ENCODE measurements at places on chromosomes 1 and 21.

GRCh38 chr1:157878059-157878458 lies 36.5 kb upstream of the CD5L start:
- no peak for DNase-seq

GRCh38 chr1:192749349-192749748 lies 59.5 kb upstream of the RGS2 start:
- no peak for DNase-seq

GRCh38 chr1:224739303-224739996 lies 123.3 kb downstream of the CNIH3 start:
- no peak for DNase-seq

- DNase-seq = no peak
Observed at GRCh38 chr1:54297596-54298283, 97.8 kb downstream of the MRPL37 start.

DNA sequence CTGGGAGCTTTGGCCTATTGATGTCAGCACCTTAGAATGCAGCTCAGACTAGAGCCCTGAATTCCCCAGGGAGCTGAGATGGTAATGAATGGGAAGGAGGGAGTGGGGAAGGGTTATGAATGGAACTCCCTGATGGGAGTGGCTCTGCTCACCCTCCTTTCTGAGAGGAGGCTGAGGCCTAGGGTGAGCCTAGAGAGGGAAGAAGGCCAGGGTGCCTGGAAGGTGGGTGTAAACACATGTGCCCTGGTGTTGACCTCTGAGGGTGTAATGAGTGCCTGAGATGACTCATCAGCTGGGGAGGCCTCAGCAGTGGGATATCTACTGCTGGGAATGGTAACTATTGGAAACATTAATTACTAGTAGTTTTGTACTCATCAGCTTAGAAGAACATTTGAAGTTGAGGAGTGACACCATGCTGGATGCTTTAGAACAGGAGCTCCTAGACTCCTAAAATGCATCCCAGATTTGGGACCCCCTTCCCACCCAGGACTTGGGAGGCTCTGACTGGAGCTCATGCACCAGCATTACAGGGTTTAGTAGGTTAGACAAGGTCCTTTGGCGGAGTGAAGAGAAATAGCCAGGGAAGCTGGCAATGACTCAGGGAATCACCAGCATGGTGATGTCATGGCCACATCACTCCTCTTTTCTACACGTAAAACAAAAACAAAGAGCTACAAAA lies 16.0 kb upstream of the PIGV start:
- peak; percentile 55 for DNase-seq

GRCh38 chr1:100448366-100448765 lies 89.6 kb upstream of the GPR88 start:
- DNase-seq = no peak

GRCh38 chr1:91591175-91591974 lies 90.7 kb downstream of the CDC7 start:
- no peak for DNase-seq

GRCh38 chr1:87612956-87613355 lies 284.3 kb downstream of the LMO4 start:
- DNase-seq = no peak

DNA sequence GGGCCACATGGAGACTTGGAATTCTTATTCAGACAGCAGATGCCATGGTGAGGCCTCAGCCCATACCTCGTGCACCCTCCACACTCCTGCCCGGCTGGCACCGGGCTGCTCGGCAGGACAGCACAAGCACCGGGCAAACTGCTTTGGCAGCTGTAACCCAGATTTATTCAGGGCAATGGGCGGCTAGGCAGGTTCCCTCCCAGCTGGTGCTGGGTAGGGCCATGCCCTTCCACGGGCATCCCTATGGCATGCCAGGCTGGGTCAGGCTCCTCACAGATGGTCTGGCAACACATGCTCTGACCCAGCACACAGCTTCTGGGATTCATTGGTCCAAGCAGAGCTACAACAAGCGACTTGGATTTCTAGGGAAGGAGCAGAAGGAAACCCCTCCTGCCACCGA lies 53.4 kb downstream of the ATP1A1 start:
- no peak for DNase-seq

DNA sequence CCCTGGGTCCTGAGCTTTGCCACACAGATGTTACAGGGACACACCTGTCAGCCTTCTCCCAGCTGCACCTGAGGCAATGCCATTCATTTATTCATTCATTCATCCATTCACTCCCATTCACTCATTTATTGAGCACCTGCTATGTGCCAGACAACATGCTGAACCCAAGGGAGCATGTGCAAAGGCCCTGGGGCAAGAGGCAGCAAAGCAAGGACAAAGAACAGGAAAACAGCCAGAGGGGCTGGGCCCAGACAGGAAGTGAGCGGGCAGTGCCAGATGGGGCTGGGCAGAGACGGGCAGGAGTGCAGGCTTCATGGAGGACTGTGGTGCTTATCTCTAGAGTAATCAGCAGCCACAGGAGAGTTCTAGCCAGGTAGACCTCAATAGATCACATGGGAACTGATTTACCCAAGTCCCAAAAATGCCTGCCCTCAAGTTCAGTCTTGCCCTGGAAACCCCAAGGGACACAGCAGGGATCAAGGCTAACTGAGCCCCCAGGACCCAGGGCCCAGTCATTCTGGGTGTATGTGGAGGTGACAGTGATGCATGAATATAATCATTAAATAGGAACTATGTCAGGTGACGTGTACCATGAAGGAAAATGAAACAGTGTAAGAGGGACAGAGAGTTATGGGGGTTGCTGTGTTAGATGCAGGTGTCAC lies 530.3 kb downstream of the MATN1 start:
- no peak for DNase-seq

- no peak for DNase-seq
Observed at GRCh38 chr1:186978596-186979556, 150.1 kb downstream of the PLA2G4A start.

GRCh38 chr1:211830328-211831142 lies at the start of gene LPGAT1:
Gene LPGAT1 (minus strand): TSS chr1:211830763. CDS start chr1:211829296, 1,467 bp downstream.
- peak; percentile 82 for DNase-seq

DNA sequence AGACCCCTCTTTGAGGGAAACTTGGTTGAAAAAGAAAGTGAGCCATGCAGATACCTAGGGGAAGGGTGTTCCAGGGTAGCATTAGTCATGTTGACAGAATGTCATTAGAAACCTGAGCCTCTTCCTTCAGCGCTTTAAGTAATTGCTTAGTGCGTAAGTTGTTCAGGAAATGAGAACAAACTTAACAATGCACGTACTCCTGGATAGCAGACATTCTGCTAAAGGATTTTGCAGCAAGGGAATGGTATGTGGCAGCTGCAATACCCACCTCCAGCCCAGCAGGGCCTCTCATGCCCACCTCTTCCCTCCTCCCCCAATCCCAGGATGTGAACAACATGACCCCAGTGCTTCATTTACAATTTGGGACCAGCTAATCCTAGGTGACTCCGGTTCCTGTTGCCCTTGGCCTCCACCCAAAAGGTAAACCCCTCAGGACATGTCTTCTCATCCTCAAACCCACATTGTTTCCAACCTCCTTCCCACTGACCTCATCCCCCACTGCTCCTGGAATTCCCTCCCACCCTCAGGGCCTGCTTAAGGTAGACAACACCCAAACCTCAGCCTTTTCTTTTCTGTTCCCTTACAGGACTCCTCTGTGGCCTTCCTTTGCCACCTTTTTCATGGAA lies 98.0 kb upstream of the BCAR3 start:
- DNase-seq = no peak

- no peak for DNase-seq
Observed at GRCh38 chr1:15509586-15509985, 14.4 kb downstream of the CASP9 start.

- DNase-seq = no peak
Observed at GRCh38 chr1:14106126-14106525, 406.1 kb downstream of the PRDM2 start.

DNA sequence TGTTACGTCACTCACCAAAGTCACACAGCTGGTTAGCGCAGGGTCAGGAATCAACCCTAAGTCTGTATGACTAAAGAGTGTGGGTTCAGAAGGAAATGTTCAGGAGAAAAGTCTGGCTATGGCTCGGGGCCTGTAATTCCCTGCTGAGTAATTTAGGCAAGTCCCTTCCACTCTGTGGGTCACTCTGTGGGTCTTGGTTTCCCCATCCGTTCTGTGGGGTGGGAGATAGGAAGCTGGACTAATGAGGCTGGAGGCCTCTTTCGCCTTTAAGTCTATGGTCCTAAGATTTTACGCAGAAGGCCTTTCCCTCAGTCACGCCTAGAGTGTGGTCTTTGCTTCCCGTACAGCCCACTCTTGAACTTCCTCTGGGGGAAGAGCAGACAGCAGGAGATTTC lies 14.3 kb upstream of the MED18 start:
- no peak for DNase-seq

- no peak for DNase-seq
Observed at GRCh38 chr1:189658381-189658780, 819.3 kb downstream of the BRINP3 start.

DNA sequence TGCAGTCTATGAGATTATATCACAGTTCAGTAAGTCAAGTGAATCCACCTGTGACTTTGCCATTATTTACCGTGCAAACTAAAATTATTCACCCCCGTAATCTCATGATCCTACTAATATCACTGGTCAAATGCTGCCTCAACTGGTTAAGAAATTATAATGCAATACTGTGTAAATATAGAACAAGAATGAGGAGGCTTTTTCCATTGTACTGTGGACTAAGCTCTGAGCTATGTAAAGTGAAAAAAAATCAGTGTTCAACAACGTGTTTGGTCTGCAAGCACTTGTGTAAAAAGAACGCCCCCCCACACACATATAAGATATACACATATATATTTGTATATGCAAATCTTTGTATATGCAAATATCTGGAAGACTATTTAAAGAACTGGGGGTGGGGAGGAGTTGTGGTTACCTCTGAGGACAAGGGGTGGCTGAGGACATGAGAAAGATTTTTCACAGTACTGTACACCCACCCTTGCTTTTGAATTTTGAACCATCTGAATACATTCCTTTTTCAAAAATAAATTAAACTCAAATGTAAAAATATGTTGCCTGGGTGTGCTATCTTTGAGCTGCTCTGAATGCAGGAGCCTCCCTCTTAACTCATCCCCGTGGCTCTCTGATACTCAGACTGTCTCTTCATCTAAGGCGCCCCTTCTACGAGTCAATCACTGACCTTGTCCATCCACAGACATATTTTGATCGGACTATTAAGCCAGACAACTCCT lies 57.0 kb downstream of the PTP4A2 start:
- DNase-seq = no peak

GRCh38 chr1:61226791-61227567 lies 144.6 kb downstream of the NFIA start:
- DNase-seq = no peak

GRCh38 chr1:113456967-113457366 lies 66.7 kb downstream of the MAGI3 start:
- peak; percentile 27 for DNase-seq

DNA sequence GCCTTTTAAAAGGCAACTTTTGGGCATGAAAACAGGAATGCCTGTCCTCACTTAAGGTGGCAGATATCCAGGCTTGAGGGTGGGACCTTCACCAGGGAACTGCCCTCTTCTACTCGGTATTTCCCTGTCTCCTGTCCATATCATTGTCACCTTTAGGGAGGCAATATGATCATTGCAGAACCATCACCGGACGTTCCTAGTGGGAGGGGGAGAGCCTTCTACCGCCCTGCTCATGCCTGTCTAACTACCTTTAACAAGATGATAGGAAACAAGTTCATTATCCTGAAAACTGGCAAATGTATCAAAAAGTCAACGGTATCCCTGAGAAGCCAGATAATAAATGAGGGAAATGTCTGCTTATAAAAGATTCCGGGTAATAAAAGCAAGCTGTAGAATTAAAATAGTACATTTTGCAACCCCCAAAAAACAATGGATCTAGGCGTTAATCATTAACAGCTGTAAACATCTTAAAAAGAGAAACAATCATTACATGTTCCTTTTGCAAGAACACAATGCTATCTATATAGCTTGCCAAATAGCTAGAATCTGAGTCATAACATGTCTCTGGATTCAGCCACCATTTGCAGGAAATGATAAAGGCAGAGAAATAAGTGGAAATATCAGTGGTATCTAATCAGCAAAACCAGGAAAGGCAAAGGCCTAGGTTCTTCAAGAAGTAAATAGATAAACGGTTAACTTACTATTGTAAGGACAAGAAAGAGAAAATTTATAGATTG lies 852.9 kb upstream of the ADGRL4 start:
- no peak for DNase-seq

DNA sequence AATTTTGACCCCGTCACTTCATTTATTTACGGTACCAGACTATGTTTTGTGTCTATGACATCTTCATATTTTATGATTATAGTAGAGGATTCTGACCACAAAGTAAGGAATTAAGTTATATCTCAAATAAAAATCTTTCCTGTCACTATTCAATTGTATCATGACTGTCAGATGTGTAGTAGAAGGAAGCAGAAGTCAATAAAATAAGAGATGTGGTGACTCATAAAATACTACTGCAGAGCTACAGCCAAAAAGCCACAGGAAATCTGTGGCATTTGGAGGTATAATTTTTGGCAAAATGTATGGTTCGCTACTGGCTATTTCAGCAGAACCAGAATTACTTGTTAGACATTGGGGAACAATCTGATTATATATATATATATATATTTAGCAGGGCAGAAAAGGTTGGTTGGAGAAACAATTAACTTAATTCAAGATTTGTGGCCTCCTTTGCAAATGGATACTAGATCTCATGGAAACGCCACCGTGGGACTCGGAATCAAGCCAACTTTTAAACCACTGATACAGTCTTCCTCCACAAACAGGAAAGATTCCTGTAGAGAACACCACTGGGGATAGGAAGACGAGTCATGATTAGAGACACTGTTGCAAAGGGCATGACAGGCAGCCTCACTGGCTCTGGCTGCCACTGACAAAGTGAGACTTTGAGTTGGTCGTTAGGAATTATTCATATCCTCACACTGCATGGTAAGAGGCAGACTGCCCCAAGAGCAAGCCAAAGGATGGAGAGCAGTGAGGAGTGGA lies 5.1 kb downstream of the FCRL2 start:
- DNase-seq = no peak
